ENCODE measurements at places on chromosomes 7 and 10.
A peak's percentile ranks its signal among the peaks of the same experiment; 100 is the strongest.

DNA sequence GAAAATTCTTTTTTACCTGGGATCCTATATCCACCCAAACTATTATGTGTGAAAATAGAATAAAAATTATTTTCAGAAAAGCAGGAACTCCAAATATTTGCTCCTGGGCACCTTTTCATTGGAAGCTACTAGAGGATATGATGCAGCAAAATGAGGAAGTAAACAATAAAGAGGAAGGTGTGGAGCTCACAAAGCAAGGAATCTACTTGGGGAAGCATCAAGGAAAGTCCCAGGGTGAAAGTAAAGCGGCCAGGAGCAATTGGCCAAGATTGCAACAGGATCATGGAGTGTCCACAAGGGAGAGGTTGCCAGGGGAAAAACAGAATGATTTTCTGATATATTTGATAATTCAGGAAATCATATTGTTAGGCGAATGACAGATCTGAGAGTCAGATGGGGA is 80.8 kb downstream of the CARD11 start:
- DNase-seq: peak; percentile 35

- no peak for DNase-seq
These were observed 236.4 kb downstream of the DNAJB6 start for GRCh38 chr7:157573244-157573643.

GRCh38 chr10:113049881-113050280 is 99.8 kb downstream of the TCF7L2 start:
- DNase-seq: no peak

GRCh38 chr7:138287549-138287948 is 172.5 kb upstream of the TRIM24 start:
- no peak for DNase-seq

GRCh38 chr7:24201226-24201625 is 82.8 kb upstream of the NPY start:
- no peak for DNase-seq

GRCh38 chr7:32453341-32454011 is 36.7 kb downstream of the LSM5 start:
- DNase-seq: no peak

DNA sequence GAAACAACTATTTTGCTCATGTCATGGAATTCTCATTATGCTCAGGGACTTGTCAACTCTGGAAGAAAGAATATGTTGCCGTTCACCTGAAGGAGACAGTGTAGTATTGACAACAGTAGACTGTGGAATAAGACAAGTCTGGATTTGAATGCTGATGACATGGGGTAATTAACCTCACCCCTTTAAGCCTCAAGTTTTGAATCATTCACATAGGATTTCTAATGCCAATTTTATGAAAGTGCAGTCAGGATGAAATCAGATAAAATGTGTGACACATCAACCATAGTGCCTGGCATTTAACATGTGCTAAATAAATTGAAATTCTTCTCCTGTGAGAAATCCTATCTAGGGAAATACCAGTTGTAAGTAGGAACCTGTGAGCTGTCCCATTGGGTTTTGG is 305.8 kb downstream of the KIF20B start:
- no peak for DNase-seq

- DNase-seq: no peak
These were observed 20.9 kb downstream of the MORN4 start for GRCh38 chr10:97612386-97612785.

DNA sequence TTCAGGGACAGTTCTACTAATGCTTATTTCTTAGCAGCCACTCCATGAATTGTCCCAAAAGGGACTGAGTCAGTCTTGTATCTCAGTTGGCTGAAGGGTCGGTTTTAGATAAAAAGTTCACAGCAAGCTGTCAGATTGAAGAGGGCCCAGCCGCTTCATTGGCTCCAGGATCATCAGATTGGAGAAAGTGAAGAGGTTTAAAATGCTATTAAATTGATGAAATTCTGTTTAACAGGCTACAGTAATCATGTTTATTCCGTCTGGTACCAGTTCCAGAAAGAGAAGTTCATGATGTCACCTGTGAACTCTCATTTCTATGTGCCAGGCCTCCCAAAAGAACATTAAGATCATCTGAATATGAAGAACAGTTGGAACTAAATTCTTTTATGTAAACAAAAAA is 294.4 kb upstream of the BMPER start:
- DNase-seq: no peak

DNA sequence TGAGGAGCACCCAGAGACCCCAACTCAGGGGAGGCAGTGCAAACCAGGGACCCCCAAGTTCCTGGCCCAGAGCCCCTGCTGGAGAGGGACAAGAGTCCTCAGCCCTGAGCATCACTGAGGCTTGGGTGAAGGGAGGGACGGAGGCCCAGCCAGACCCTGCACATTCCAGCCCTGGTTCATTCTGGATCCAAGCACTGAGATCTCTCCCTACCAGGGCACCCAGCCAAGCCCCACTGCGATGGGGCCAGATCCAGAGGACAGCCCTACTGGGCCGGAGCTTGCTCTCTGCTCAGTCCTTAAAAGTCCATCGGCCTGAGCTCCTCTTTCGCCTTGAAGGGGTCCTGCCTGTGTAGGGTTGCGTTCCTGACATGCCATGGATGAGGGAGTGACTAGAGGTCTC is 40.5 kb upstream of the RABGEF1 start:
- no peak for DNase-seq

GRCh38 chr7:38312821-38313220 is 39.4 kb upstream of the TARP start:
- no peak for DNase-seq

- DNase-seq: no peak
These were observed 78.7 kb downstream of the TCF7L2 start for GRCh38 chr10:113028456-113029440.

GRCh38 chr7:137421366-137421765 is 77.8 kb upstream of the PTN start:
- DNase-seq: no peak

- DNase-seq: no peak
These were observed 1.3 kb upstream of the RET start for GRCh38 chr10:43075612-43076003.

DNA sequence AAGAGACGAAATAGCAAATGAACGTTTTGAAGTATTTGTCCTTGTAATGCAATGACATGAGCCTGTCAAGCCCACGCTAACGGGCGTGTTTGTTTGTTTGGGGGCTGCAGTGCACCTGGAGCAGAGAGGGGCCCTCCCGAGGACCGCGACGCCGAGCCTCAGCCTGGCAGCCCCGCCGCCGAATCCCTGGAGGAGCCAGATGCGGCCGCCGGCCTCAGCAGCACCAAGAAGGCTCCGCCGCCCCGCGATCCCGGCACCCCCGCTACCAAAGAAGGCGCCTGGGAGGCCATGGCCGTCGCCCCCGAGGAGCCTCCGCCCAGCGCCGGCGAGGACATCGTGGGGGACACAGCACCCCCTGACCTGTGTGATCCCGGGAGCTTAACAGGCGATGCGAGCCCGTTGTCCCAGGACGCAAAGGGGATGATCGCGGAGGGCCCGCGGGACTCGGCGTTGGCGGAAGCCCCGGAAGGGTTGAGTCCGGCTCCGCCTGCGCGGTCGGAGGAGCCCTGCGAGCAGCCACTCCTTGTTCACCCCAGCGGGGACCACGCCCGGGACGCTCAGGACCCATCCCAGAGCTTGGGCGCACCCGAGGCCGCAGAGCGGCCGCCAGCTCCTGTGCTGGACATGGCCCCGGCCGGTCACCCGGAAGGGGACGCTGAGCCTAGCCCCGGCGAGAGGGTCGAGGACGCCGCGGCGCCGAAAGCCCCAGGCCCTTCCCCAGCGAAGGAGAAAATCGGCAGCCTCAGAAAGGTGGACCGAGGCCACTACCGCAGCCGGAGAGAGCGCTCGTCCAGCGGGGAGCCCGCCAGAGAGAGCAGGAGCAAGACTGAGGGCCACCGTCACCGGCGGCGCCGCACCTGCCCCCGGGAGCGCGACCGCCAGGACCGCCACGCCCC is 118.5 kb downstream of the CYTH3 start:
- DNase-seq: no peak

DNA sequence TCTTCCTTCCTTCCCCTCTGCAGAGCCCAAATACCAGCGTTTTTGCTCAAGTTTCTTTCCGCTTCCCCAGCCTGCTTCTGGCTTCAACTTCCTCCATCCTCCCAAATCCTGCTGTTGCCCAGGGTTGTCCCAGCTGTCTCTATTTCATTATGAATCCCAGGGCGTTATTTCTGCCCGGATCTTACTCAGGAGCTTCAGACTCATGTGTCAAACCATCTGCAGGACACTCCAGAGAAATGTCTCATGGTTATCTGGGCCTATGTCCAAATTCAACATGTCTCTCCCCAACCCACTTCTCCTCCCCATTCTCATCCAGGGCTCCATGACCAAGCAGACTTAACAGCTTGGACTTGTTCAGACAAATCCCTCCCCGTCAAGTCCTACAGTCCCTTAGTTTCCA is 15.6 kb downstream of the ARHGAP22 start:
- DNase-seq: no peak

GRCh38 chr10:90222372-90222771 is 521.0 kb downstream of the KIF20B start:
- no peak for DNase-seq

DNA sequence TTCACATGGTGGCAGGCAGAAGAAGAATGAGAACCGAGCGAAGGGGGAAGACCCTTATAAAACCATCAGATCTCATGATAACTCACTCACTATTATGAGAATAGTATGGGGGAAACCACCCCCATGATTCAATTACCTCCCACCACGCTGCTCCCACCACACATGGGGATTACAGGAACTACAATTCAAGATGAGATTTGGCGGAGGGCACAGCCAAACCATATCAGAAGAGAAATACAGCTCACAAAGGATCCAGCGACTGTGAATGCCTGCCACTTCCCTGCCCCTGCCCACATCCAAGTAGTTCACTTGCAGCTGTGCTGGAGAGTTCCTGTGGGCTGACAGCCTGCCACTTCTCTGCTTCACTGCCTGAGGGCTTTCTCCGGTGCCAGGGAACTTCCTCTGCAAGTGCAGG is 148.7 kb downstream of the C7orf25 start:
- DNase-seq: no peak

GRCh38 chr7:72028267-72028666 is 383.9 kb downstream of the CALN1 start:
- DNase-seq: no peak

DNA sequence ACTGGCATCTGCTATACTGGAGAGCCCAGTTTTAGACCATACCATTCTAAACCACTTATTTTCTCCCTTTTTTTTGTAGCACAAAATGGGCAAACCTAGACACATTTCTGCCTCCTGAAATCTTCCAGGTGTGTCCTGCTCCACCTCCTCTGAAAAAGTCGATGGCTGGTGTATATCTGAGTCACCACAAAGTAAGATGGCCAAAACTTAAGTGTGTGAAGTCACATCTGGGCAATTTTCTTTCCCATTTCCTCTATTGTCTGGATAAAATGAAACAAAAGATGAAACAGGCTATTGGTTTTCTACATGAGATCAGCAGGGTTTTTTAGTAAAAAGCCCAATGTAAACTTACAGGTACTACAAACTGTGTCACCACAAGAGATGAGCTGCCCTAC is 65.5 kb downstream of the OSBPL3 start:
- no peak for DNase-seq

DNA sequence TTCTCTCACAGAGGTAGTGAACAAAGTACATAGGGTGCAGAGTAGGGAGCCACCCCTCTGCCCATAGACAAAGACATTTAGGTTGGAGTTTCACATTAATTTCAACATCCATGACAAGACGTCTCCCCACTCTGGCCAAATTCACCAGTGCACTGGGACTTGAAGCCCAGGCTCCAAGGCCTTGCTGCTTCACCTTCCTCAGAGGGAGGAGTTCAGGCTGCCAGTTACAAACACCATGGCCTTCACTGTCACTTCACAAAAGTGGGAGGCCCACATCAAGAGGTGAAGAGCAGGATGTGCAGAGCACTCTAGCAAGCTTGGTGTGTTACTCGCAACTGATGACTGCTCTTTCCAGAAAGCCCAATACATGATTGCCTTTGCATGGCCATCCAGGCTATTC is 15.8 kb upstream of the ARHGAP22 start:
- no peak for DNase-seq

- DNase-seq: no peak
These were observed 317.4 kb downstream of the BMPER start for GRCh38 chr7:34222722-34223121.

- DNase-seq: no peak
These were observed 100.0 kb upstream of the KCNMA1 start for GRCh38 chr10:77737608-77738007.

GRCh38 chr10:66837990-66838389 is 87.8 kb upstream of the LRRTM3 start:
- DNase-seq: no peak

DNA sequence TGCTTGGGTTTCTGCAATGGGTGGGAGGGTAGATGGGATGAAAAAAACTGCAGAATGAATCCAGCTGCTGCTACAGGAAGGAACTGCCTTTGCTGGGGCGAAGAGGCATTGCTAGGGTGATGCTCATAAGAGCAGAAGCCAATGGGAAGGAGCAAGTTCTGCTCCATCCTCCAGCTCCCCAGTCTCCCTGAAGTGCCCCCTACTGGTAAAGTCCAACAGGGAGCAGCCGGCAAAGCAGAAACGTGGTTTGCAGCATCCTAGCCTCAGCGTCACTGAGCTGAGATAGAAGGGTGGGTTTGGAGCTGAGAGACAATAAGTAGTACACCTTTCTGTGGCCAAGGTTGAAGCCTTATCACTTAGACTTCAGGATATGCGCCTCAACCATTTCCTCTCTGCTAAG is 220.5 kb downstream of the CCSER2 start:
- no peak for DNase-seq

GRCh38 chr10:129843131-129843541 is 120.9 kb downstream of the EBF3 start:
- no peak for DNase-seq

DNA sequence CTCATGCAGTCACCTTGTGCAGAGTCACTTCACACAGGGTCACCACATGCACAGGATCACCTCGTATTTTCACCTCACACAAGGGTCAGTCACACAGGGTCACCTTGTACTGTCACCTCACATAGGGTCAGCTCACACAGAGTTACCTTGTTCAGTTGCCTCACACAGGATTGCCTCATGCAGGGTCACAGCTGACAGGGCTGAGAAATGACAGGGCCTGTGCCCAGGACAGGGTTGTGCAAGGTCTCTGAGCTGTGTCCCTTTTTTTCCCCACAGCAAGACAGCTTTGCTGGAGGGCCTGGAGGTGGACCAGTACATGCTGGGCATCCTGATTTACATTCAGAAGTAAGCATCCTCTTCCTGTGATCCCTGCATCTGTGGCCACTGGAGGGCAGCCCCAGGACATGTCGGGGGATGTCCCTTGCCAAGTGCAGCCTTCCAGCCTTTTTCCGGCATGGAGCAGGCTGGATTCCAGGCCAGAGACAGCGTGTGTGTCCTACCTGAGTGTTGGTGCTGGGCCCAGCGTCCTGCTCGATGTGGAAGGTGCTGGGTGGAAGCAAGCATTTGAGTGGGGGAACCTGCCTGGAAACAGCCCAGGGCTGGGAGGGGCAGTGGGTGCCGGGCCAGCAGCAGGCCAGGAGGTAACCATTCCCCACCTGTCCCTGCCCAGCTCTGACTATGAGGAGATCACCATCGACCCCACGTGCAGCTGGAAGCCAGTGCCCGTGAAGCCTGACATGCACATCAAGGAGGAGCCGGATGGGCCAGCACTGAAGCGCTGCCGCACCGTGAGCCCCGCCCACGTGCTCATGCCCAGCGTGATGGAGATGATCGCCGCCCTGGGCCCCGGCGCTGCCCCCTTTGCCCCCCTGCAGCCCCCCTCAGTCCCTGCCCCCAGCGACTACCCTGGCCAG is 16.3 kb downstream of the ZMIZ2 start:
- no peak for DNase-seq

Measured in CD4-positive, alpha-beta T cell treated with Interleukin-4 for 1 hour (primary cell).